ENCODE measurements at places on chromosomes 4 and X.

DNA sequence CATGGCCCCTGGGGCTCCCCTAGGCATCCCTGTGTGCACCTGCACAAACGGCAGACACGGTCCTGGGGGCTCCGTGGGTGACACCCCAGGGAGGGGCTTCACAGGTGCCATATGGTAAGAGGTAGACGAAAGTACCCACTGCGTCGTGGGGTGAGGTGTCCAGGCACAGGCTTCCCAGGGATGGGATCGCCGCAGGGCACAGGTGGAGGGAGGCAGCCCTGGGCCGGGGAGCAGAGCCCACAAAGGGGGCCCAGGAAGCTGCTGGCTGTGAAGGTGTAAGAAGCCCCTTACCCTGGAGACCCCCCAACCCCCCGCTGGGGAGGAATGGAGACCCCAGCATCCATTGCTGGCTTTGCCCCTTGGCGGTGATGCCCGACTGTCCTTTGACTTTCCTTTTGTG, 10.9 kb downstream of the SH3TC1 start:
- DNase-seq = no peak

DNA sequence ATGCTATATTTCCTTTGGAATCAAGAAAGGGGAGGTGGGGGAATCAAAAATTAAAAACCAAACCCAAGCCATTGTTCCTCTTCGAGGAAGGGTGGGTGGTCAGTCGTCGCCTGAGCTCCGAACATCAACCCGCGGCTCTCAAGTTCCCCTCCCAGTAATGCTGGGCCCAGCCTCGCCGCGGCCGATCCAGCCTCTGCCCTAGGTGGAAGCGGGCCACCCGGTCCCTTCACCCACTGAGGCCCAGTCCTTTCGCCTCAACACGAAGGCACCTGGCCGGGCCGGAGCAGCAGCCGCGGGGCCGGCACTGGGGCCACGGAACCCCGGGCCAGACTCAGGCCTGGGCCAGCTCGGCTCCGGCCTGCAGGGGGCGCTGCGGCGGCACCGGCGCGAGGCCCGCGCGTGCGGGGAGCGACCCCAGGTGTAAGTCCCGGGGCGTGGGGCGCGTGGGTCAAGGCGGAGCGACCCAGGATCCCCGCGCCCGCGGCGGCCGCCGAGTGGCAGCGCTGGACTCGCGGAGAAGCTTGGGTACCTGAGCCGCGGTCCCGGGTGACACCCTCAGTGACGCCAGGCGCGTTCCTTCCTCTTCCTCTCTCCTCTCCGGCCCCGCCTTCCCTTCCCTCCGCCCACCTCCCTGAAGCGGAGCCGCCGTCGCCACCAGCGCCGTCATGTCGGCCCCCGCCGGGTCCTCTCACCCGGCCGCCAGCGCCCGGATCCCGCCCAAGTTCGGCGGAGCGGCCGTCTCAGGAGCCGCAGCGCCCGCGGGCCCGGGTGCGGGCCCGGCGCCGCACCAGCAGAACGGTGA, at the start of gene SEC24B:
Gene SEC24B (plus strand): TSS at position 611 of the 802 bp plus-strand sequence. CDS start 55 bp downstream, at position 666.
- DNase-seq = peak; percentile 82

GRCh38 chr4:106329041-106329618, 12.8 kb downstream of the AIMP1 start:
- DNase-seq = no peak

DNA sequence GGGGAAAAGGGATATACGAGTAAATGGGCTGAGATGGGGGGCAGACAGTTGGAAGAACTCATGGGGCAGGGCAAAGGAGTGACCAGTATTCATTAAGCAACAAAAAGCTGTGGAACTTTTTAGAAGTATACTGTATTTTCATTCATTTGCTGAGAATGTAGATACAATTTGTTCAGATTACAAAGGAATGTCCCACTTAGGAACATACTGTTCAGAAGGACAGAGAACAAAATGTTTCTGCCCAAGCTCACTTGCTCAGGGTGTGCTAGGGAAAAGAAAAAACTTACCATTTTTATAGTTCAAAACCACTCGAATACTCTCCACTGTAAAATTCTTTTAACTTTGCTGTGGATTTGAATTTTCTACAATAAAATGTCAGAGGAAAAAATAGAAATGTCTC, 135.2 kb upstream of the AFF2 start:
- DNase-seq = no peak

- DNase-seq = no peak
These were observed 64.8 kb downstream of the GLRA3 start for GRCh38 chr4:174764105-174764729.

DNA sequence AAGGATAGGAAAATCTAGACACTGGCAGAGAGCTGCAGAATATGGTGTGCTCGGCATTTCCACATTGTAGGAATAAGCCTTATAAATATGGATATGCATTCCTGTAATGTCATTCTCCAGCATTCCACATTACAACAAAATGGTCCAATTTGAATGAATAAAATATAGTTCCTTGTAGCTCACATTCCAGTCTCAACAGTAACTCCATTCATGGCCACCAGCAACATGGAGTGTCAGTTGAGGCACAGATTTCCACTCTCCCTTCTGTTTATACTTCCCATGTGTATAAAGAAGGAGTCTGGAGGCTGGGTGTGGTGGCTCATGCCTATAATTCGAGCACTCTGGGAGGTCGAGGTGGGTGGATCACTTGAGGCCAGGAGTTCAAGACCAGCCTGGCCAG, 84.5 kb downstream of the AASDH start:
- no peak for DNase-seq

DNA sequence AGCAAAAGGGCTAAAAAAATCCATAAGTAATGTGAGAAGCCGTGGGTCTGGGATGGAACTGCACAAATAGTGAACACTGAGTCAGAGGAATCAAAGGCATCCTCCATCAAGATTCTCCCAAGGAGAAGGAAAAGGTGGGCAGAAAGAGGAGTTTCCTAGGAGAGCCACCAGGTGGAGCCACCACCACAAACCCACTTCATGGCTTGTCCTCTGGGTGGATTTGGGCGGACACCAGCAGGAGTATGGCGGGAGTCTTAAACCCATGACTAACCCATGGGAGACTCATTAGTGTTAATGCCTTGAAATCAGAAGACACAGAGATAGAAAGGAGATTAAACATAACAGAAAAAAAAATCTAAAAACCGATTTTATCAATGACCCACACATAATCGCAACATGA, 147.7 kb downstream of the SH3KBP1 start:
- DNase-seq = peak; percentile 29

GRCh38 chr4:37678624-37679023, 7.6 kb downstream of the RELL1 start:
- no peak for DNase-seq

DNA sequence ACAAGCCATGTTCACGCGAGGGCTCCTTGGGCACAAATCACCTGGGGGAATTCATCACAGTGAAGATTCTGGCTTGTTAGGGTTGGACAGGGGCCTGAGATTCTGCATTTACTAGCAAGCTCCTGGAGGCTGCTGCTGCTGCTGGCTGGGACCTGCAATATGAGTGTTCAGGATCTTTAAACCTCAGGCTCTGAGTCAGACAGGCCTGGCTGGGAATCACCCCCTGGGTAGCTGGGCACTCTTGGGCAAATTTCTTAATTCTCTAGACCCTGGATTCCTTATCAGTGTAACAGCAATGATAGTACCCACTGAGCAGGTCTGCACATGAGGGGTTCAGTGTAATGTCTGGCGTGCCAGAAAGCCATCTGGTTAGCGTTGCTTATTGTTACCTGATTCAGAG, 101.5 kb downstream of the DHX15 start:
- no peak for DNase-seq

- no peak for DNase-seq
These were observed 51.8 kb downstream of the GBA3 start for GRCh38 chr4:22744478-22745062.

GRCh38 chrX:110734894-110735541, 60.6 kb downstream of the CHRDL1 start:
- no peak for DNase-seq

DNA sequence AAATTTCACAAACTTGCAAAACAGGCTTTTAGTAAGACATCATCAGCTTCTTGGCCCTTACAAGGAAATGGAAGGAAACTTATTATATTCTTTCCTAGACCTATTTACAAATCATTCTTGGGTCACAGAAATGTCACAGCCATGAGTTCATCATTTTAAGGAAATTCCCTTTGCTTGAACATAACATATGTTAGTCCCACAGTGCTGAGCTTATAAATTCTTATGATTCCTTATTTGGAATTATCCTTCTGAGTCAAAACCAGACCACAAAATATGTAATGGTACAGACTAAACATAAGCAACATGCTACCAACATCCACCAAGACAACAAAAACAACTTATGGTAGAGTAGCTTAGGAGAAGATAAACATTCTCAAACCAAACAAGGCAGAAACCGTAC, 236.9 kb upstream of the CTSO start:
- no peak for DNase-seq

- DNase-seq = no peak
These were observed 156.6 kb downstream of the GATB start for GRCh38 chr4:151604238-151604637.

DNA sequence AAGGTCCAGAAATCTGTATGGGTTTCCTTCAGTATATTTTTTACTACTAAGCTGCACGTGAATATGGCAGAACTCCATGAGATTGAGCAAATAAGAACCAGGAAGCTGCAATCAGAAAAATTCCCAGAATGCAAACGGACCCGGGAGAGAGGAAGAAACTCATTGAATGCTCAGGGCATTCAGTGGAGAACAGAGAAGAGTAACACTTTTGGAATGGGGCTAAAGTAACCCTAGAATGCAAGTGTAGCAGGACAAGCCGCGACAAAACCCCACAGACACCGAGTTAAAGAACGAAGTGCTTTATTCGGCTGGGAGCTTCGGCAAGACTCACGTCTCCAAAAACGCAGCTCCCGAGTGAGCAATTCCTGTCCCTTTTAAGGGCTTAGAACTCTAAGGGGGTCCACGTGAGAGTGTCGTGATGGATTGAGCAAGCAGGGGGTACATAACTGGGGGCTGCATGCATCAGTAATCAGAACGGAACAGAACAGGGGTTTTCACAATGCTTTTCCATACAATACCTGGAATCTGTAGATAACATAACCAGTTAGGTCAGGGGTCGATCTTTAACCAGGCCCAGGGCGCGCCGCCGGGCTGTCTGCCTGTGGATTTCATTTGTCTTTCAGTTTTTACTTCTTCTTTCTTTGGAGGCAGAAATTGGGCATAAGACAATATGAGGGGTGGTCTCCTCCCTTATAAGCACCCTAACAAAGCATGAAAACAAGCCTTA, 56.4 kb downstream of the RAB28 start:
- DNase-seq = no peak

GRCh38 chrX:129726307-129727111, 12.3 kb upstream of the XPNPEP2 start:
- peak; percentile 8 for DNase-seq

DNA sequence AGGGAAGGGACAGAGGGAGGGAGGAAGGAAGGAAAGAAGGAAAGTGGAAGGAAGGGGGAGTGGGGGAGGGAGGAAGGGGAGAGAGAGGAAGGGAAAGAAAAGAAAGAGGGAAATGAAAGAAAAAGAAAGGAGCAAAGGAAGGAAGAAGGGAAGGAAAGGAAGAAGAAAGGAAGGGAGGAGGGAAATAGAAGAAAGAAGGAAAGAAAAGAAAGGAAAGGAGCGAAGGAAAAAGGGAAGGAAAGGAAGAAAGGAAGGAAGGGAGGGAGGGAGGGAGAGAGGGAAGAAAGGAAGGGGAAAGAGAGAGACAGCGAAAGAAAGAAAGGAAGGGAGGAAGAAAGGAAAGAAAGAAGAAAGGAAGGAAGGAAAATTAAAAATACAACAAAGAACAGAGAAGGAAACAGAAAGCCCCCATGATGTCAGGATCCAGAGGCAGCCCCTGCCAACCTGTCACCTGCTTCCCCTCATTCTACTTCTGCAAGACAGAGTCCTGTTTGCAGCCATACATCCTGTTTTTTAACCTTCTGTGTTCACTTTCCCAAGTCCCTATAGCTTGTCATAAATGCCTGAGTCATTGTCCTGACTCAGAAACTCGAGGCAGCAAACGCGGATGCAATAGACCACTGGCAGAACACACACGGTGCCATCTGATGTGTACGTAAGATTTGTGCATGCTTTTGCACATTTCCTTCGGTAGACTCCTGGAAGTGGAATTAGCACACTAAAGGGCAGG, 77.0 kb upstream of the C4orf50 start:
- DNase-seq = no peak

DNA sequence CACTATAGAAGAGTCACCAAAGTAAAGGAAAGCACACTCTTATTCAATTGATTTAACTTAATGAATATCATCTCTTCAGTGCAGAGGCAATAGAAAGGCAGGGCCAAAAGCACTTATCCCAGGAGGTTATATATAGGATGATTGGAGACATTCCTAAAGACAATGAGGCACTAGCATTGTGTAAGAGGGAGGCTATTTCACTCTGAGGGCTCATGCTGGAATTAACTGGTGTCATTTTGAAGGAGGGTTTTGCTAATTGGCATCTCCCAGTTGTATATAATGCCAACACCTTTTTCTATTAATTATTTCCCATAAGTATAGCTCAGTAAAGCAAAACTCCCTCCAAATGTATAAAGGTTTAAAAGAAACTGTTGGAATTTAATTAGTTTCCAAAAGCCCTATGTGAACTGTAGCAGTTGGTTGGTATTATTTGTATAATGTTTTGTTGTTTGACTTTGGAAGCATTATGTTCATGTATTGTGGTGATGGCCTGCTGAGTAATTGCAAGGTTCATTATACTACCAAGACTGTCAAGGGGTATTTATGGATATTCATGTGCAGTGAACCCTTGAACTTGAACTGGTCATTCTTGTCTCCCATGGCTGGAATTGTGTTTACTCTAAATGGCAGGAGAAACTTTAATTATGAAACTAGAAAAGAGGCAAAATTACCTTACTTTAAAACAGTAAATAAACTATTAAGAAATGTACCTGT, 270.3 kb downstream of the BMPR1B start:
- DNase-seq = no peak

DNA sequence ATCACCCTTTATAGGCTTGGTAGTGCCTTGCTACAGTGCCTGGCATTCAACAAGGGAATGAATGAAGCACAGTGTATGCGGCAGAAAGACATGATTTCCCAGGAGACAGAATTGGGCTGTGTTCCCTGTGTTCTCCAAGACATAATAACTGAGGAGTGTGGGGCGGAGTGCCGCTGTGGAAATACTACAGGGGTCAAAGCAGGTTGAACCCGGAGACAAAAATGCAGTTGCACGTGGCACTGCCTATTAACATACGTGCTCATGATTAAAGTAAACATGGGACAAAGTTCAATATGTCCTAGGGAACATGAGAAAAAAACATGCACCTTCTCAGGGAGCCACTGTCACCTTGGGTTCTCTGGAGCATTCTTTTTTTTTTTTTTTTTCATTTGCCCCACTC, 820.8 kb downstream of the RPA4 start:
- no peak for DNase-seq

DNA sequence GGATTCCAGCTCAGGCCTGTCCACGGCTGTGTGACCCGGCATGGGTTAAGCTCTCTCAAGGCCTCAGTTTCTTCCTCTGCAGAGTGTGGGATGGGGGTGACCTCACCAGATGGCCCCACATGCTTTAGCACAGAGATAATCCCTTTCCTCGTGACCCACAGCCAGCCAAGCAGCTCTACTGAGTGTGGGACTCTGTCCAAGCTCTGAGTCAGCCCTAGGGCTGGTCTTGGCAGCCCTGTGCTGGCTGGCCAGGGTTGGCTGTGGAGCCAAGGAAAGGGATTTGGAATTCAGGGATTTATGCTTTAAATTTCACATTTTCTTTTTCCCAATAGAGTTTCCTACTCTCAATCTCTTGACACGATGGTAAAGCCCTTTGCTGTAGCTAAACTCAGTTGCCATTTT, 19.7 kb upstream of the SPON2 start:
- no peak for DNase-seq

- DNase-seq = no peak
These were observed 453.0 kb downstream of the PCDH11X start for GRCh38 chrX:92232182-92232581.

- DNase-seq = no peak
These were observed 140.4 kb downstream of the ZNF674 start for GRCh38 chrX:46404774-46405173.

GRCh38 chr4:184937030-184937710, 81.1 kb upstream of the HELT start:
- DNase-seq = no peak
